Hepatocyte (in vitro differentiated cells): ENCODE measurements at places on chromosomes 11 and 22.

- DNase-seq = no peak
Measured at GRCh38 chr22:44443641-44444235, 54.3 kb downstream of the RTL6 start.

- no peak for DNase-seq
Measured at GRCh38 chr11:36155124-36155561, 134.1 kb downstream of the COMMD9 start.

DNA sequence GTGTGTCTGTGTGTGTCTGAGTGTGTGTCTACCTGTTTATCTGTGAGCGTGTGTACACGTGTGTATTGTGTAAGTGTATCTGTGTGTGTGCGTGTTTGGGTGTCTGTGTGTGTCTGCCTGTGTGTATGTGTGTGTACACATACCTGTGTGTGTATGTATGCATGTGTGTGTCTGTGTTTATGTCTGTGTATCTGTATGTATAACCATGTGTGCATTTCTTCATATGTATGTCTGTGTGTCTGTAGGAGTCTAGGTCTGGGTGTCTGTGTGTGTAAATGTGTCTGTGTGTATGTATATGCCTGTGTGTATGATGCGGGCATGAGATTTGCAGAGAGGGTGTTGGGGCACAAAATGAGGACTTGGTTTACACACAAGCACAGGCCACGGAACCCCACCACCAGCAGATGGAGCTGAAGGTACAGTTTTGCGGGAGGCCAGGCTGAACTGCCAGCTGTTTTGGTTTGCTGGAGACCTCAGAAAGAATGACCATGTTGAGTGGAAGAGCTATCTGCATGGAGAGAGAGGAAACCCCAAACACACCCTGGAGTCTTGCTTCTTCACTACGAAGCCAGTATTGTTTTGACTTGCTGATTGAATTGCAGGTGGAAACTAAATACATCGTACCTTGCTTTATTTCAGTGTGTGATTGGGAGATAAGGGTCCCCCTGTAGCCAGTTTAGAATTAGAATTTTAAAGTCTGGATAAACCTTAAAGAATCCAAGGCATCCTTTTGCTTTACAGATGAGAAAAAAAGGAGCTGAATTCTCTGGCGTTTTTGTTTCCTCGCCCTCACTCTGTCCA lies 497.2 kb downstream of the NTM start:
- peak; percentile 78 for DNase-seq

DNA sequence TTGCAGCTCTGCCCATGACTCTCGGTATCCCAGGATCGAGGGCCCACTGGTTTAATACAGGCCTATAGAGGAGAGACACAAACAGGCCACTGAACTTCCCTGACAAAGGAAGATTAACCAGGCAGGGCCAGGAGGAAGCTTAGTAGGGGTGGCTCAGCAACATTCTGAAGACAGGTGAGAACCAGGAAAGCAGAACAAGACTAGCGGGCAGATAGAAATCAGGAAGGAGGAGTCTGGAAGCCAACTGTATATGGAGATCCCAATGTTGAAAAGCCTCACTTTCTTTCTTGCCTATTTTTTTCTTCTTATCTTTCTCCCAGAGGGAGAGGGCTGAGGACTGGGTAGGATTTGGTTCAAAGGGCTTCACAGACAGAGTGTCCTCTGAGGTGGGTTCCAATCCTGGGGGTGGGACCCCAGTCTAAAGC lies 5.4 kb downstream of the PI4KA start:
- no peak for DNase-seq

- peak; percentile 88 for DNase-seq
Measured at GRCh38 chr11:61294717-61295595, at the start of gene VWCE. Gene VWCE, minus strand, starts transcription at chr11:61295316. Its CDS starts 279 bp downstream, at chr11:61295037.

GRCh38 chr11:39681428-39681827 lies 1778.0 kb downstream of the LRRC4C start:
- no peak for DNase-seq

DNA sequence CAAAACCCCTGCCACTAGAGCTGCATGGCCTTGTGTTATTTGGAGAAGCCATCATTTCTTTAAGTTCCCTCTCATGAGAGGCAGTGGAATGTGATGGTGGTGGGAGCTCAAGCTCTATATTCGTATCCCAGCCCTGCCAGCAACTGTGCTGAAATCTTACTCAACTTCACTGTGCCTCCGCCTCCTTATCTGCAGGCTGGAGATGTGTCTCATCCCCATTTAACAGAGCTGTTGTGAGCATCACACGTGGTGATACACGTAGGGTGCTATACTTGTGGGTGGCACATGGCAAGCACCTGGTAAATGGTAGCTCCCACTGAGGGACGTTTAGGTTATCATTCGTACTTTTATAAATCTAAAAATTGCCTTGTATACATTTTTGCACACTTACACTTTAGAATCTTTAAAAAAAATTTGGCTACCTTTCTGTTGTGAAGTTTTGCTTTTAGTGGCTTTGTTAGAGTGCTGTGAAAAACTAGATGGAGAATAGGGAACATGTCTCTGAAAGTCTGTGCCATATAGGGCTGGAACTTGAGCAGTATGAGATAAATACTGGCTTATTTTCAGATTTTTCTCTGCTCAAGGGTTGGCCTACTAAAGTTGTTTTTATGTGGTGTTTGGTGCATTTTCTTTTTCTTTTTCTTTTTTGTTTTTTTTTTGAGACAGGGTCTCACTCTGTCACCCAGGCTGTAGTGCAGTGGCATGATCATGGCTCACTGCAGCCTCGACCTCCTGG lies 23.2 kb downstream of the TNRC6B start:
- DNase-seq = no peak

DNA sequence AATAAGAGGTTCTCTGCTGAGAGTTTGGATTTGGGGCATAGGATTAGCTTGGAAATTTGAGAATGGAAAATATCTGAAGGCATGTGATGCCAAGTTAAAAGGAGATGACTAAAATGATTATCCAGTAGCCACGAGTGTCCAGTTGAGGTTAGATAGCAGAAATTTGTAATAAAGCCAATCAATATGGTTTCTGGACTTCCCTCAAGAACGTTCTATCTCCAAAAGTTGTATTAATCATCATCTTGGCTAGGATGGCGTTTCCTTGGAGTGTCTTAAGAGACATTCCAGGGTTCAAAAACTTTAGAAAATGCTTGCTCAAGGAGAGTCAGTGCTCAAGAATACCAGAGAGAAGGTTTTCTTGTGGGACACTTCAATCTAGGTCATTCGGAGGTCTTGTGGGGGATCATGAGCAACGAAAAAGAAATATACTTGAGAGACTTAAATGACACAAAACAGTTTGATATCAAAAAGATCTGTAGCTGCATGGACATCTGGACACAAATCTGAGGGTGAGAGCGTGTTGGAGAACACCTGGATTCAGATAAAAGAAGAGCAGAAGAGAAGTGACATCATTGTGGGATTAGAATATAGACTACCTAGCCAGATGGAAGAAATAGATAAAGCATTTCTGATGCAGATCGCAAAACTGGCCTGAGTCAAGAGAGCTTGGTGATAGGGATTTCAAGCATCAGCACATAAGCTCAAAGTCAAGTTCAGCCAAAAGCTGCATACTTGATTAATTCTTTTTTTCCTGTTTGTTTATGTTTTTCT lies 97.7 kb downstream of the ARFGAP2 start:
- no peak for DNase-seq

DNA sequence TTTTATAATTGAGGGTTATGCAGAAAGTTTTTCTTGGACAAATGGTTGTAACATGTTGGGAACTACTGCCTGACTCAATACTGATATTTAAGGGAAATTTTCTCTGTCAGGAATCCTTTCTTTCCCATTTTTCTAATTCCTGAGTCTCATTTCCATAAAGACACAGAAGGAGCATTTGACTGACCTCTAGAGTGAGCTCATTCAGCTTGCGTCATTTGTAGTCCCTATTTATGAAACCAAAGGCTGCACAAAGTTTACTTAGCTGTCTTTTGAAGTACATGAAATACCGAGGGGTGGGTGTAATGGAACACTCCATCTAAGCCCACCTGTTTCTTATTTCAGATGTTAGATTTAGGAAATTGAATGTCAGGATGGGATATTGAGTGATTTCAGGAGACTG lies 359.5 kb upstream of the C11orf87 start:
- DNase-seq = no peak

DNA sequence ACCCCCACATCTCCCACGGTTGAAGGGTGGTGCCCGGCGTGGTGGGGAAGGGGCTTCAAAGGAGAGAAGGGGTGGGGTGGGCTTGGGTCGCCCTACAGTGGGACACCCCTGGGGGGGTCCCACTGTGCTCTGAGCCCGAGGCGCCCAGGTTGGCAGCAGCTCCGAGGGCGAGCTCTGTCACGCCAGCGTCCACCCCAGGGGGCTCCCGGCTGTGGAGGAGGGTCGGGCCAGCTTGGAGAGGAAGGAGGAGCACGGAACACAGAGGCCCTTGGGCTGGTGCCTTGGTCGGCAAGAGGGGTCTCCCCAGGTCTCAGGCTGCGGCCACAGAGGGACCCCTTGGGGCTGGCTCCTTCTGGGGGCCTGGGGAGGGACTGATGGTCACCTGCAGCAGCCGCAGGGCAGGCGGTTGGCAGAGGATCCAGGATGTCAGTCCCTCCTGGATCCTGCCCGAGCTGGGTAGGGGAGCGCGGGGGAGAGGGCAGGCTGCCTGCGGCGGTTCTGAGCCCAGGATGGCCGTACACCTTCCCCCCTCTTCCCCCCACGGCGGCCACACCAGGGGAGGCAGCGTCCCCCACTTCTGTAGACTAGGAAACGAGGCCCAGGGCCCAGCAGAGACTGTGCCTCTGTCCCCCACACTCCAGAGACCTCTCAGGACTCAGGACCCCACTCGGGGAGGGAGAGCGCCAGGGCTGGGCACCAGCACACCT lies 788 bp downstream of the MUC6 start:
- no peak for DNase-seq

DNA sequence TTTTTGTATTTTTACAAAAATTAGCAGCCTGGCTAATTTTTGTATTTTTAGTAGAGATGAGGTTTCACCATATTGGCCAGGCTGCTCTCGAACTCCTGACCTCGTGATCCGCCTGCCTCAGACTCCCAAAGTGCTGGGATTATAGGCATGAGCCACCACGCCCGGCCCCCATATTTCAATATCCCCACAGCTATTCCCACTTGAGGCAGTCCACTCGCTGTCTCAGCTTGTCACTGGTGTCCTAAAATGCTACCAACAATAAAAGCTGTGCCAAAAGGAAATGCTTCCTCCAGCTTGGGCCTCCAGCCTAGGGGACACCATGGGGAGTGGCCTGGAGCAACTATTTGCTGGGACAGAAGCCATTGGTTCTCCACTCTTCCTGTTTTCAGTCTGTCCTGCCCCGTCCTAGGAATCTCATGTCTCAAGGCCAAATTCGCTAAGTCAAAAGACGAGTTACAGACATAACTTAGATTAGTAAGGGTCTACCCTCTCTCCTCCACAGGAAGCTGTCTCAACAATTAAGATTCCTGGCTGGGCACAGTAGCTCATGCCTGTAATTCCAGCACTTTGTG lies 7.3 kb upstream of the SPINDOC start:
- no peak for DNase-seq

DNA sequence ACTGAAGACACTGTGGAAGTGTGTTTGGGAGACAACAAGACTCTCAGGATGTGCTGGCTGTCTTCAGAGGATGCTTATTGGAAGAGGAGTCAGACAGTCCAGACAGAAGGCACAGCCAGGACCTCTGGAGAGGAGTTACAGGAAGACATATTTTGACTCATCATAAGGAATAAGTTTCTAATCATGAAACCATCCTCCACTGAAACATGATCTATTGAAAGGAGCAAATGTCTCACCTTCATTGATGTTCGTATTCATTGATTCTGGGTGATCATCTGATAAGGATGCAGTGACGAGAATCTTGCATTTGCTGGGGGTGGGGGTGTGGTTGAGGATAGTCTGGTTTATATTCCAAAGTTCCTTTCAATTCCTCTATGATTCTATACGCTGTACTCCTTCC lies 2.5 kb upstream of the CXCR5 start:
- no peak for DNase-seq
